ENCODE measurements at places on chromosomes 6 and 20.

DNA sequence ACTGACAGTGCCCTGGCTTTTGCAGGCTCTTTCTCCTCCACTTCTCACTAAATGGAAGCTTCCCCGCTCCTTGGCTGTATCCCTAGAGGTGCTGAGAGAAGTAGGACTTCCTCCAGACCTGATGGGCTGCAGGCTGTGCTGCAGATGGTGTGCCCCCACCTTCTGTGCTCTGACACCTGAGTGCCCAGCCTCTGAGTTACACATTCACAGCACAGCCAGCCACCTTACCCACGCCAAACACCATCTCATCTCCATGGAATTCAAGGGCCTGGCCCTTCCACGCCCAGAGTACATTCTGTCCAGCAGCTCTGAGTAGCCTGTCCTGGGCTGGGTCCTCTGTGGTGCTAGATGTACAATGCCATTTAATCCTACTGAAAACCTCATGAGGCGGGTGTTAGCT lies 5.3 kb downstream of the SFTA2 start:
- no peak for DNase-seq

DNA sequence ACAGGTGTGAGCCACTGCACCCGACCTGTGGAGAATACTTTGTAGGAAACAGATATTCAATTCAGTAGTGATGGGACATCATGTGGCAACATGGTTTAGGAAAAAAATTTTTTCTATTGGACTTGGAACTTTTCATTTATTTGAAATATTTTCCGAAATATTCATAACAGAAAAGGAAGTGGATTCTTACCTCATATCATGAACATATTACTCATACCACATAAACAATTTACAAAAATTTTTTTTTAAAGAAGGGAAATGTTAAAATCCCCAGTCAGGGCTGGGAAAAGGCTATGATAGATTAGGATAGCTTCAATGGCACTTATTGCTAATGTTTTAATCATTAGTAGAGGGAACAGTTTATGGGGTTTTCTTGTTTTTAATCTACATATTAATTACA lies 6.8 kb upstream of the ALDH8A1 start:
- DNase-seq = no peak

- no peak for DNase-seq
Measured at GRCh38 chr6:118350881-118351430, 197.1 kb upstream of the PLN start.

DNA sequence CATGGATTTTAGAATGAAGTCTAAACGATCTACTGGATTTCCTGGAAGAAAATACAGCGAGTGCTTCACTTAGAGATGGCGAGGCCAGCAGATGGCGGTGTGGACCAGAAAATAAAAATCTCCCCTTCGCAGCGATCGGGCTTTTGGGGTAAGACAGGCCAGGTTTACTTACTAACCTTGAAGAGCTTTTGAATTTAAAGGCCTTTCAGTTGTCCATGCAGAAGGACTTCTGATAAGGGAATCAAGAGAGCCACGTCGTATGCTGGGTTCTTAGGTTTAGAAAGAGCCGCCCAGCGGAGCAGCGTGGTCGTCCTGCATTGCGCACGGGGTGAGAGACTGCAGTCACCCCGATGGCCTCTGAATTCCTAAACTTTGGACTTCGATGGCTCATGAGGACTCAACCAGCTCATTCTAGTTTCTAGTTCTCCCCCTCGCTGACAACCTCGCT lies 125.2 kb upstream of the RALGAPA2 start:
- DNase-seq = peak; percentile 18

DNA sequence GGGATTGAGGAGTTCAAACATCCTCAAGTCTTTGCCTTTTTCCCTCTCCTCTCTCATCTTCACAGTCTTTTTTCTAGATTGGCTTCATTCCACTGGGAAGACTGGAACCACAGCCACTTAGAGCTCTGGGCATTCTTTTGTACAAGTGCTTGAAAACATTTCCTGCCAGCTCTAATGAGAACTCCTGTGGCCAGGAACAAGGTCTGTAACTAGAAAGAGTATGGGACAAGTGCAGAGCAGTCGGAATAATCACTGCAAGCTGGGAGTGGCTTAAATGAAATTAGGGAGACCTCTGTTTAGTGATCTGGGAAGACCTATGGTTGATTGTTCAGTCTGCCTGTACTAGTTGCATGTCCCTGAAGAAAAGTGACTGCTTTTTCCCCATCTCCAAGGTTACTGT lies 41.0 kb upstream of the SMIM8 start:
- DNase-seq = no peak

- no peak for DNase-seq
Measured at GRCh38 chr6:156009656-156010055, 554.0 kb upstream of the NOX3 start.

DNA sequence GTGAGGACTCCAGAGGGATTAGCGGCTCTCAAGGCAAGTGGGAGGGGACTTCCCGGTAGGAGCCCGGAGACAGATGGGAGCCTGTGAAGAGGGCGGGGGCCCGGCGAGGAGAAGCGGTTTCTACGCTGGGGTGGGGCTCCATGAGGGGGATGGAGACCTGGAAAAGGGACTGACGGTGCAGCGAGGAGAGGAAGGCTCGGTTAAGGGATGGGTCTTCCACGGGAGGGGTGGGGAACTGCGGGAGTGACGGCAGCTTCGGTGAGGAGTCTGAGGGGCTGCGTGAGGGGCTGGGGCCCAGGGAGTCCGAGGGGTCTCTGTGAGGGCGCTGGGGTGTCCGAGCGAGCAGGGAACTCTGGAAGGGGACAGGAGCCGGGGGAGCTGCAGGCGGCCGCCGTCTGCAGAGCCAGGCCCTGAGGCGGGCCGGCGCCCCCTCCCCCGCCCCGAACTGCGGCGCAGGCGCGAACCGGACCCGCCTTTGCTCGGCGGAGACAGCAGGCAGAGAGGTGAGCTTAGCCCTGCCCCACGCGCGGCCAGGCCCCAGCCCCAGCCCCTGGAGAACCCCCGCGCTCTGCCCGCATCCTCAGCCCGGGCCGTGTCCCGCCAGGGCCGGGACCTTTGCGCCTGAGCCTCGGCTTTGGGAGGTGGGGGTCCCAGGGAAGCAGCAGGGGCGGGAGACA lies at the start of gene NRSN2:
Gene NRSN2 (plus strand): TSS at position 472 of the 677 bp plus-strand sequence. CDS start 2,533 bp downstream, outside the sequence.
- DNase-seq = no peak

GRCh38 chr20:52219441-52219840 lies 27.9 kb upstream of the ZFP64 start:
- DNase-seq = peak; percentile 5

DNA sequence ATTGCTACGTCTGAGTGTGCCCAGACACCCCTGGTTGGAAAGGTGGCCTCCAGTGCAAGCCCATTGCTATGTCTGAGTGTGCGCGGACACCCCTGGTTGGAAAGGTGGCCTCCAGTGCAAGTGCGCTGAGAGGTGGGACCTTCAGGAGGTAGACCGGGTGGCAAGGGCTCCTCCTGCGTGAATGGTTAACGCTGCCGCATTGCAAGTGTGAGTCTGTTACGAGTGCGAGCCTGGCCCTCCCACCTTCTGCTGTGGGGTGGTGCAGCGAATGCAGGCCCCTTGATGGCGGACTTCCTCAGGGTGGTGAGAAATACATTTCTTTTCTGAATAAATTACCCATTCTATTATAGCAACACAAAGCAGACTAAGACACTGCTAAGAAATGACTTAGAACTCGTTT lies 208.8 kb downstream of the DLL1 start:
- DNase-seq = no peak

DNA sequence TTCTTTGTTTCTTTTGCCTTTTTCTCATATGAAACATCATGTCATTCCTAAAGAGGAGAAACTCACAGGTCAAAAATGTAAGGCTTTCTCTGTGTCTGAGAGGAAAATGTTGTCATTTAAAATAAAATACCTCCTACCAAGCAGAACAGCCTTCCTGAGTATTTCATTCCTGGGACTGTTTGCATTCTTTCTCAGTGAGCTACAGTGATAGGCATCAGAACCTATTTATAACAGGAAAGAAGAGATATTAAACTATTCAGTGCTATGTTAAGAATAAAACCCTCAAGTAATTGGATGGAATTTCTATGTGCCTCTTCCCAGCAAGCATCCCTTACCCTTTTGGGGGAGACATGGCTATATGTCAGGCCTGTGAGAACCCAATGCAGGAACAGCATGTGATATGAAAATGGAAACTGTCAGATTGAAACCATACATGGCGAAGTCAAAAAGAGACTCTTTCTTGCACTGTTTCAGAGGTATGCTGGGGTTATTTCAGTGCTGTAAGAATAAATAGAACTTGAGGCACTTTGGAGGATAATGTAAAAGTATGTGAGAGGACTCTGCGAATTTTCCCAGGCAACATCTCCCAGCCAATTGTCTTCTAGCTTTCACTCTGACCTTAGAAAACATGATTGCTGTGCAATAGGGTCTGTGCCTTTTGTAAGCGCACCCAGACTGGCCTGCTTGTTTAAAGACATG lies 133.8 kb upstream of the CCN2 start:
- DNase-seq = no peak

DNA sequence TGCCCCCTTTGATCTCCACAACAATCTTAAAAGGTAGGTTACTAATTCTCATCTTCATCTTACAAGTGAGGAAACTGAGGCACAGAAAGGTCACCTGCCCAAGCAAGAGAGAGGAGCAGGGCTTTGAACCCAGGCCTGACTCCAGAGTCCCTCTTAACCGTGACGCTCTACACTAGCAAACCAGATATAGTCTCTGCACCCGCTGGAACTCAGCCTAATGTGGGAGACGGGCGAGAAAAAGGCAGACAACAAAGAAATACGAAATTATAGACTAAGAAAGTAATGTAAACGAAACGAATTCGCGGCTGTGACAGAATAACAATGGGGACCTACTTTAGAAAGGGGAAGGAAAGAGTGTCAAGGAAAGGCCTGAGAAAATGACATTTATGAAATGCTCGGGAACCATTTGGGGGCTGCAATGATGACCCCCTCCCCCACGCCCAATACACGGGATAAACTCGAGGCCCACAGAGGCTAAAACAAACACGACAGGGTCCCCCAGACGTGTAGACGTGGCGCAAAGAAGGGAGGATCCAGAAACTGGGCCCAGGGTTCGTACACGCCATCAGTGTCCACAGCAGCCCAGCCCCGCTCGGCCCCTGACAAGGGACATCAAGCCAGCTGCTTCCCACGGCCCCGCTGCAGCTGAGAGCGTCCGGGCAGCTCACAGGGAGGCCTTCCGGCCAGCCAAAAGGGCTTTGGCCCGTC lies 637 bp downstream of the TRPC4AP start:
- peak; percentile 12 for DNase-seq

DNA sequence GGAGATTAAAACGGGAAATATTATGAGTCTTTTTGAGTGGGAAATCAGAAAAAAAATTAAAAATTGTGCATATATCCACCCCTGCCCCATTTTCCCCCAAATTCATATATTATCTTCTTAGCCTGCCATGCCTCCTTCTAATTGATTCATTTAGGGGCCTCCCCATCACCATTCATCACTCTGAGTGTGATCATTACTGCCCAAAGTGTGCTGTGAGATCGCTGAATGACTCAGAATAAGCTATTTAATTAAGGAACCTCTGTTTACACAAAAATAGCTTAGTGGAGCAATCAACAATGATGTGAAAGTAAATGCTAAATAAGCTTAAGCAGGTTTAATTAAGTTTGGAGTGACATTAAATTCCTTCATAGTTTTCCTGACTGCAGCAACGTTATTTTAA lies 645.5 kb downstream of the GRIK2 start:
- no peak for DNase-seq

GRCh38 chr20:10634683-10635411 lies 39.0 kb downstream of the JAG1 start:
- no peak for DNase-seq

GRCh38 chr20:36528875-36529417 lies 12.4 kb upstream of the MYL9 start:
- DNase-seq = no peak

DNA sequence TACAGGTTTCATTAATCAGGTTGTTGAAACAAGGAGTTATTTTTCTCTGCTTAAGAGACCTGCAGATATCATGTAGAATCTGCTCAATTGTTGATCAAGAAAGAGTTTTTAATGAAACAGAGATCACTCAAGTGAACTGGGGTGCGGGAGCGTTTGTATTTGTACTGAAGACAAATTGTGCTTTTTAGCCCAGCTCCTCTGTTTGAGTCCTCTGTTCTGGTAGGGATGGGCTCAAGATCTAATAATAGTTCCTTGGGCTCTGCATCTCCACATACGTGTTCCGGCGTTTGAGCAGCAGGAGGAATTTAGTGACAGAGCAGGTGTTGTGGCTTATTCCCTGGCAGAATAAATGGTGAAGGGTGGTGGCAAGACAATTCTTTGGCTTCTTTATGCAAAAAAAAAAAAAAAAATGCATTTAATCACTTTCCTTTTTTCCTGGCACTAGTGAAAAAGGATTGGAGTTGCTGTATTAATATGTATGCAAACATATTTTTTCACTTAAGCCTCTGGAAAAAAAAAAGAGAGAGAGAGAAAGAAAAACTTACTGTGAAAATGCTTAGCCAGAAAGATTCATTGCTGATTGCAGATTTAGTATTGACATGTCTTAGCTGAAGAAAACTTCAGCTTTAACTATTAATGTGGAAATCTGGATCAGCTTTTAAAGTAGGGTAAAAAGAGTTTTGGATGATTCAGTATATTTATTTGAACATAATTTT lies 4.0 kb downstream of the CITED2 start:
- DNase-seq = no peak

- no peak for DNase-seq
Measured at GRCh38 chr6:93972791-93973190, 553.4 kb upstream of the EPHA7 start.

DNA sequence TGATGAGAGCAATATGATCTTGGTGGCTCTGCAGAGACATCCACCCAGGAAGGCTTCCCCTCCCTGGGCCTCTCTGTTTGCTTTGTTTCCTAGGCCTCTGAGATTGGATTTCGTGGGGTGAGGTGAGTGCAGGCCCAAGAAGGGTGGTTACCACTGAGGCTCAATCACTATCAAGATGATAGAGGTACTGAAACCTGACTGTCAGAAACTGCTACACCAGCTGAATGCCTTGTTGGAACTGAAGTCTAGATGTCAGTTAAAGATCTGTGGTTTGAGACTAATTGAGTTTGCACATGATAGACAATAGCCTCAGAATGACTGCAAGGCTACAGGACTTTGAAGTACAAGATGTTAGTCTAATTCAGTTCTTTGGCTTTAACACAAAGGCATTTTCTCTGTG lies 15.2 kb downstream of the VNN1 start:
- DNase-seq = no peak

DNA sequence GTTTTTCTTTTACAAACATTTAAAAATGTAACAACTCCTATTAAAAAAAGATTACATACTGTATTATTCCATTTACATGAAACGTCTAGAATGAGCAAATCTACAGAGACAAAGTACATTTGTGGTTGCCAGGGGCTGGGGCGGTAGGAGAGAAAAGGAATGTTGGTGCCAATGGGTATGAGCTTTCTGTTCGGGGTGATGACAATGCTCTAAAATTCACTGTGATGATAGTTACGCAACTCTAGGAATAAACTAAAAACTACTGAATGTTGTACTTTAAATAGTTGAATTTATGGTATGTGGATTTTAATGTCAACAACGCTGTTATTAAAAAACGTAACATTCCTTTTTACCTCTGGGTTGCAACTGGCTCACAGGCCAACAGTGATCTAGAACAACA lies 211.1 kb downstream of the GMDS start:
- no peak for DNase-seq

- DNase-seq = peak; percentile 71
Measured at GRCh38 chr6:24949020-24949569, 13.3 kb upstream of the RIPOR2 start.

Data from OCI-LY7 (cell line).